ENCODE measurements at places on chromosomes 2 and 18. TPM values are rescaled to one million over a fixed set of nuclear protein-coding genes. Genes with fewer than 3 reads are reported as not detected.

- H3K27me3 ChIP-seq = peaks cover 5% of the 10 kb centered on the region
- no peak overlapping the region for H3K4me3 ChIP-seq
- no peaks in the 10 kb centered on the region for H3K36me3 ChIP-seq
- DNase-seq = no peak
- H3K4me1 ChIP-seq = peaks cover 11% of the 10 kb centered on the region
Measured at GRCh38 chr18:57916684-57917083, 113.6 kb upstream of the ATP8B1 start.

- H3K27me3 ChIP-seq = no peaks in the 10 kb centered on the region
- peaks cover 2% of the 10 kb centered on the region for H3K4me1 ChIP-seq
- no peak overlapping the region for H3K4me3 ChIP-seq
- no peak for DNase-seq
- H3K27ac ChIP-seq = no peak overlapping the region
Measured at GRCh38 chr2:191417746-191418145, 172.5 kb downstream of the MYO1B start.

GRCh38 chr2:60867848-60868247 lies 13.5 kb upstream of the REL start:
- peaks cover 31% of the 10 kb centered on the region for H3K4me1 ChIP-seq
- peak; percentile 58 for DNase-seq
- peak overlapping the region; percentile 85 for H3K27ac ChIP-seq
- H3K36me3 ChIP-seq = peaks cover 24% of the 10 kb centered on the region
- peak overlapping the region; percentile 11 for H3K4me3 ChIP-seq

The RBM45 gene
- total RNA-seq = 9.0 TPM

DNA sequence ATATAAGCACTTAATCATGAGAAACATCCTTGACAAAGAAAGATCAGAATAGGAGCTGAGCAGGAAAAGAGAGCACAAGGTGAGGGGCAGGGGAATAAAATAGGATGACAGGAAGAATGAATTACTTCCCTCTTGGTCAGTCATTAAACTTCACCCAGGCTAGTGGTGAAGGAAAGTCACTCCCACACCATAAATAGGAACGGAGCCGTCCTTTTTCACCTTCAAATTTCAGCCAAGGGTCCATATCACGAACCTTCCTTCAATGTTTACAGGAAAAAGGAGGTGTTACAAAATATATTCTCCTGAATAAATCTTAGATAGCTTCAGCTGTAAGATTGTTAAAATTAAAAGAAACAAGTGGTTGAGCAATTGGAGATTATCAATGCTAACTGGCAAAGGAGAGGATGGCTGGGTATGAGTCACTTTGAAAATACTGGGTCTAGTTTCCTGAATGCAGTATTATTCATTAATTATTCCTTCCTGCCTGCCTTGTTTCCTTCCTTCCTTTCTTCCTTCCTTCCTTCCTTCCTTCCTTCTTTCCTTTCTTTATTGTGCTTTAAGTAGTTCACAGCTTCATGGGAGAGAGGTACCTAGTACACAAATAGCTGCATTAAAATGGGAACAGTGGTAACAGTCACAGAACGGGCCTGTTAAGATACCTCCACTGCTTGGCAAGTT lies 292.3 kb upstream of the ID2 start:
- no peaks in the 10 kb centered on the region for H3K36me3 ChIP-seq
- no peak for DNase-seq
- H3K4me1 ChIP-seq = peaks cover 4% of the 10 kb centered on the region

DNA sequence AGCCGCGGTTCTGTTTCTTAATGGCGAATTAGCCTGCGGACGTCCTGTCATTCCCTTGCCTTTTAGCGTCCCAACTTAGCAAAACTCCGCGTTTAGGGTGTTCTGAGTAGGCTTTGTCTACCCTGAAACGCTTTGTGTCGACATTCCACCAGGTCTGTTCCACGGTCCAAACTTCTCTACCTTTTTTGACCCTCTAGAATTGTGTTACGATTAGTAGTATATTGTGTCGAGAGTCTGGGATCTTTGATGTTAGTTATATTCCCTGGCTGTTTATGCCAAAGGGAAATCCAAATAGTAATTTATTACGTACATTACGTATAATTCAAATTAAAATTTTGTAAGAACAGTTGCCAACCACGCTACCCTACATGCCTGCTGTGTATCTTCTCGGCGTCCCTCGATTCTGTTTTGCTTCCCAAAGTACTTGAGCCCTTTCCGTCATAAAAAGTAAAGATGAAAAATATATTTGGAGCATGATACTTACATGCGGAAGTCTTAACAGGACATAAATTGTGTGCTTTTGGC lies 495 bp upstream of the TTC32 start:
- peaks cover 15% of the 10 kb centered on the region for H3K36me3 ChIP-seq
- peaks cover 42% of the 10 kb centered on the region for H3K4me1 ChIP-seq
- H3K27ac ChIP-seq = peak overlapping the region; percentile 97
- H3K4me3 ChIP-seq = peak overlapping the region; percentile 81
- H3K27me3 ChIP-seq = no peaks in the 10 kb centered on the region

- H3K27me3 ChIP-seq = no peaks in the 10 kb centered on the region
- no peak overlapping the region for H3K4me3 ChIP-seq
- no peak overlapping the region for H3K27ac ChIP-seq
- no peak for DNase-seq
Measured at GRCh38 chr18:37179384-37179783, 350.5 kb downstream of the KIAA1328 start.

- H3K36me3 ChIP-seq = no peaks in the 10 kb centered on the region
- no peak overlapping the region for H3K4me3 ChIP-seq
- H3K4me1 ChIP-seq = no peaks in the 10 kb centered on the region
- DNase-seq = no peak
Measured at GRCh38 chr2:216733046-216733445, 37.7 kb upstream of the IGFBP5 start.

The GPR75 gene
- 1.2 TPM for total RNA-seq

- no peak overlapping the region for H3K4me3 ChIP-seq
- peaks cover 16% of the 10 kb centered on the region for H3K4me1 ChIP-seq
- H3K36me3 ChIP-seq = no peaks in the 10 kb centered on the region
- no peaks in the 10 kb centered on the region for H3K27me3 ChIP-seq
- no peak overlapping the region for H3K27ac ChIP-seq
Measured at GRCh38 chr2:46269001-46269400, 28.2 kb upstream of the EPAS1 start.

The DNAH6 gene
- 0.90 TPM for total RNA-seq

The TLX2 gene
- 0.16 TPM for total RNA-seq

GRCh38 chr2:26088038-26088643 lies 54.3 kb downstream of the RAB10 start:
- no peak overlapping the region for H3K27ac ChIP-seq
- peaks cover 66% of the 10 kb centered on the region for H3K4me1 ChIP-seq
- peak; percentile 44 for DNase-seq

DNA sequence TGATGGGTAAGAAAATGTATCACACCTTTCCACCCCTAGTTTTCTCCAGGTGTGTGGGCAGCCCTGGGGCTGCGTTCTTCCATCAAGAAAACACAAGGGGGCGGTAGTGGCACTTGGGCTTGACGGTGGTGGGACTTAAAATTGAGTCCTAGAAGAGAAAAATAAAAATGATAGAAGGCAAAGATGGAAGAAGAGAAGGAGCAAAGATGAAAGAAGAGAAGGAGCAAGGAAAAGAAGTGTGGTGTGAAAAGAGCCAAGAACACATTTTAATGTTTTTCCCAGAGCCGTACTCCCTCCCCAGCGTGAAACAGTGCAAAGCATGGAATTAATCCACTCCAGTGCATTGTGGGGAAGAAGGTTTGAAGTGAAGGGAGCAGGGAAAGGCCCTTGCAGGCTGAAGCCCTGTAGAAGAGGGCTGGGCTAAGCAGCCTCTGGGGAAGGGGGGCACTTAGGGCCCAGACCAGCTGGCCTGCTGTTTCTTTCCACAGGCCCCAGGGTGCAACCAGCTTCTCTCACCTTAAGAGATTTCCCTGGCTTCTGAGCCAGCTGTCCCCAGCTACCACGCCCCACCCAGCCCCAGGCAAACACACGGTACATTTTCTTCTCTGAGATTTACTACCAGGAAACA lies 256.8 kb downstream of the RNF152 start:
- DNase-seq = peak; percentile 58
- peaks cover 25% of the 10 kb centered on the region for H3K27me3 ChIP-seq
- no peak overlapping the region for H3K27ac ChIP-seq

DNA sequence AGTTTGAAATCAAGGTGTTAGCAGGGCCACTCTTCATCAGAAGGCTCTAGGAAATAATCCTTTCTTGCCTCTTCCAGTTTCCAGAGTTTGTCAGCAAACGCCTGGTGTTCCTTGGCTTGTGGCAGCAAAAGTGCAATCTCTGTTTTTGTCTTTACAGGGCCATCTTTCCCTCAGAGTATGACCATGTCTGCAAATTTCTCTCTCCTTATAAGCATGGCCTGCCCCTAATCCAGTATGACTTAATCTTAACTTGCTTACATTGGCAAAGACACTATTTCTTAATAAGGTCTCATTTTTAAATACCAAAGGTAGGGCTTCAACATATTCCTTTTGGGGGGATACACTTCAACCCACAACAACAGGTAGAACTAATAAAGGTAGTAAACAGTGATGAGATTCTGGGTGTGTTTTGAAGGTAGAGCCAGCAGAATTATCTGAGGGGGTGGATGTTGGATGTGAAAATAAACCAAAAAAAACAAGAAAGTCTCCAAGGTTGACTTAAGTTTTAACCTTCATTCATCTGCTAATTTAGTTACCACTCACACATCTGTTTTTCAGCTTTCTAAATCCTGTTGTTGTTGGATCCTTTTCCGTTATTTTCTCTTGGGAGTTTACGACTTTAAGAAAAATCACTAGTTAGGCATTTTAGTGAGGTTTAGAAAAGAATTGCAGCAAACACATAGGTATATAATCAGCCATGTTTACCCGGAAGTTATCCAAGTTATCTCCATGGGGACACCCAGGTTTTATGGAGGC lies 234.4 kb upstream of the FIGN start:
- H3K27me3 ChIP-seq = no peaks in the 10 kb centered on the region
- no peak overlapping the region for H3K4me3 ChIP-seq
- no peak for DNase-seq

The DOK6 gene
- total RNA-seq = not detected

DNA sequence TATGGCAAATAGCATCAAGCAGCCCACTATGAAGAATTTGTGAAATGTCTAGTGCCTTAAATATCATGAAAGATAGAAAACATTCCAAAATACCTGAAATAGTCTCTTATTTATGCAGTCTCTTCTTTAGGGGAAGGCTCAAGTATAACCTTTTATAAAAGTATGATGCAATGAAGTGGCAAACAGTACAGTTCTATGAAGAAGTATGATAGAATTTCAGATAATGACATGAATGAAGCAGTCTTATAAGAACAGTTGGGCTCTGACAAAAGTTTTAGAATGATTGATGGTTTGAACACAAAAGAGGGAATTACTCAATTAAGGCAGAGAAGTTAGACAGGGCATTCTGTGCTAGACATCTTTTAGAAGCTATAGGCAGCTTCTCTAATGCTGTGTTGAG lies 1791.8 kb upstream of the PIK3C3 start:
- DNase-seq = no peak
- H3K27ac ChIP-seq = no peak overlapping the region
- H3K27me3 ChIP-seq = no peaks in the 10 kb centered on the region
- H3K36me3 ChIP-seq = no peaks in the 10 kb centered on the region
- H3K4me1 ChIP-seq = no peaks in the 10 kb centered on the region

Data from activated CD8-positive, alpha-beta T cell treated with anti-CD3 and anti-CD28 coated beads for 36 hours (primary cell).